ENCODE measurements at places on chromosomes 3 and 15. TPM values are rescaled to one million over a fixed set of nuclear protein-coding genes. Genes with fewer than 3 reads are reported as not detected.

PCSK6 gene
- total RNA-seq: 398 TPM

GOLGA8T gene
- total RNA-seq: 0.19 TPM

GRM7 gene
- total RNA-seq: 0.08 TPM

DENND4A gene
- total RNA-seq: 75.5 TPM
